ENCODE measurements at places on chromosomes 2 and 18.

DNA sequence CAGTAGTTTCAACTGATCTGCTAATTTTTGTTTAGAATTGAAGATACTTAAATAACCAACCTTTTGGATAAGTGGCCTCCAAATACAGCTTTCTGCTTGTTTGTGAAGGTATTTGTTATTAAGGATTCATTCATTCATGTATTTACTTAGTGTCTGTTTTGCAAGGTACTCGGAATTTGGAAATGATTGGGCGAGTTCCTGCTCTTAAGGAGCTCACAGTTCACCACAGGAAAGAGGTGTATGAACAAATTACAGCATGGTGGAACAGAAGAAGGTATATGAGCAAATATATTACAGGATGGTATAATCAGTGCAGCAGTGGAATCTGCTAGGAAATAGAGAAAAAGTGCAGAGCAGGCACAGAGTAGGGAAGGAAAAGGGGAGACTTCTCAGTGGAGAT, 4.5 kb downstream of the ACSL3 start:
- no peak for DNase-seq

DNA sequence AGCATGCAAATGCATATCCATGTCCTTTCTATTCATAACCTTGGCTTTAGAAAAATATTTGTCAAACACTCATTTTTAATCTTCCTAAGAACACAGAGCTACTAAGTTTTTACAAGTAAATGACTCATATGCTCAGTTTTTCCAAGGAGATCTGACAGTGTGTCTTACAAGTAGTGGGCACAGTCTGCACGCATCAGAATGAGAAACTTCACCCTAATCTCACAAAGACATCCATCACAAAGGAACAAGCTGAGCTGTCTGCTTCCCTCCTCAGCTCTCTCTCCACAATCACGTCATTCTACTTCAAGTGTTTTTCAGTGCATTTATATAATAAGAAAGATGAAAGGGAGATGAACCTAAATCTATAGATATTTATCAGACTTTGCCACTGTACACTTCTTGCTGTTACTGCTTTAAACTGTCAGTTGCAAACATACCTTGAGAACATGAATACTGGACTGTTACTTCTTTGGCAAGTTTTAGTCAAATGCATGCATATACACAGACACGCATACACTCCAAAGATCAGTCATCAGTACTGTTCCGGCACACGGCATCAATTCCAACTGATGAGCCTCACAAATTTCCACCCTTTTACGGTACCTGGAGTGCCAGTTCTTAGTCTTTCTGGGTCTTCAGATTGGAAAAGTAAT, 75.7 kb downstream of the RBMS1 start:
- peak; percentile 92 for DNase-seq

- DNase-seq, result no peak
These were observed 152.2 kb downstream of the HNMT start for GRCh38 chr2:138116456-138116855.

GRCh38 chr2:75053484-75054112, 95.2 kb downstream of the POLE4 start:
- peak; percentile 20 for DNase-seq

- DNase-seq, result no peak
These were observed at the start of gene TFCP2L1 for GRCh38 chr2:121284463-121285449. TFCP2L1 (minus strand) TSS chr2:121285202; CDS start chr2:121285109, 93 bp downstream.

GRCh38 chr2:36587101-36587500, 10.9 kb downstream of the FEZ2 start:
- no peak for DNase-seq

- DNase-seq, result no peak
These were observed 7.8 kb downstream of the FRZB start for GRCh38 chr2:182858671-182859070.

DNA sequence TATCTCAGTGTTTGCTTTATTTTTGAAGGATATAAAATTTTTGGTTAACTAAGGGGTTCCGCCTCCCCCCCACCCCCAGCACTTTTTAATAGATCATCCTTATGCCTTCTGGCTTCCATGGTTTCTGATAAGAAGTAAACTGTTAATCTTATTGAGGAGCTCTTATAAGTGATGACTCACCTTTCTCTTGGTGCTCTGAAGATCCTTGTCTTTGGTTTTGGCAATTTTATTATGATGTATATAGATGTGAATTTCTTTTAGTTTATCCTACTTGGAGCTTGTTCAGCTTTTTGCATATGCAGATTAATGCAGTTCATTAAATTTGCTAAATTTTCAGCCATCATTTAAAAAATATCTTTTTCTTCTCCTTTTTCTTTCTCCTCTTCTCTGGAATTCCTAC, 91.7 kb upstream of the CTAGE1 start:
- no peak for DNase-seq
